Head of caudate nucleus (tissue), 42 donors: ENCODE measurements at places on chromosomes 13 and 19.
A peak's percentile ranks its signal among the peaks of the same experiment; 100 is the strongest.

GRCh38 chr13:26523007-26523406 lies 34.5 kb upstream of the WASF3 start:
- no peak for DNase-seq

GRCh38 chr19:54373781-54374631 lies 9.3 kb upstream of the LAIR1 start:
- DNase-seq: no peak

- no peak for DNase-seq
These were observed 6.6 kb upstream of the OR10H5 start for GRCh38 chr19:15780610-15781418.

GRCh38 chr19:9901020-9901419 lies 35.3 kb downstream of the OLFM2 start:
- no peak for DNase-seq

- peak; percentile 30 for DNase-seq
These were observed 2.7 kb upstream of the HNRNPL start for GRCh38 chr19:38852231-38853044.

- no peak for DNase-seq
These were observed 8.9 kb downstream of the ZNF546 start for GRCh38 chr19:40005691-40006272.

DNA sequence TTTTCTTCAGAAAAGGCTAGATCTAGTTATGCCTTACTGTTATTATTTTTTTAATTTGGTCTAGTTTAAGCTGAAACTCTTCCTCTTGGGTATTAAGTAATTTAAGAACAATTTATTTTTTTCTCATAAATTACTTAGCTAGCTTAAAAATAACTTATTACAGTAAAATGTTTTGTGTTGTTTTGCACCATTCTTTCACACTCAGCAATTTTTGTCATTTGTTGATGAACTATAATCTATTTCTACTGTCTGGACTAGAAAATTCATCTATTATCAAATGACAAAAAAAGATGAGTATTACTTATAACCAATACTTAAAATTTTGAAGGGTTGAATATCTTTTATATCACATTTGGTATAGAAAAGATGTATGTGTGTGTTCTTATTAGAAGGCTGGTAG lies 1.6 kb upstream of the LPAR6 start:
- DNase-seq: no peak

DNA sequence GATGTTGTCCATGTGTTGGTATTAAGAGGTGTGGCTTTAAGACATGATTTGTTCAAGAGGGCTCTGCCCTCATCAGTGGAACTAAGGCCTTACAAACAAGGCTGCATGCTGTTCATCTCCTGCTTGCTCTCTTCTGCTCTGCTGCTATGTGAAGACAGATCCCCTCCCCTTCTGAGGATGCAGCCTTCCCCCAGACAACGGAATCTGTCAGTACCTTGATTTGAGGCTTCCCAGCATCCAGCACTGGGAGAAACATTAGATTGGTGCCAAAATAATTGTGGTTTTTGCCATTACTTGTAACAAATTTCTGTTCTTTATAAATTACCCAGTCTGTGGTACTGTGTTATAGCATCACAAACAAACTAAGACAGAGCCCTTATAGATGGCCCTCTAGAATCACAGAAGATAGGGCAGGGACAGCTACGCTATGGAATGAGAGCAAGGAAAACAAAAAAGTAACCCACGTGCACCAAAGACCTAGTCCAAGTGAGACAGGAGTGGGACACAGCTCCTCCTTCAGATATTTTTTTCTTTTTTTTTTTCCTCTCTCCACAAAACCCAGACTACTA lies 151.5 kb upstream of the RXFP2 start:
- DNase-seq: no peak

DNA sequence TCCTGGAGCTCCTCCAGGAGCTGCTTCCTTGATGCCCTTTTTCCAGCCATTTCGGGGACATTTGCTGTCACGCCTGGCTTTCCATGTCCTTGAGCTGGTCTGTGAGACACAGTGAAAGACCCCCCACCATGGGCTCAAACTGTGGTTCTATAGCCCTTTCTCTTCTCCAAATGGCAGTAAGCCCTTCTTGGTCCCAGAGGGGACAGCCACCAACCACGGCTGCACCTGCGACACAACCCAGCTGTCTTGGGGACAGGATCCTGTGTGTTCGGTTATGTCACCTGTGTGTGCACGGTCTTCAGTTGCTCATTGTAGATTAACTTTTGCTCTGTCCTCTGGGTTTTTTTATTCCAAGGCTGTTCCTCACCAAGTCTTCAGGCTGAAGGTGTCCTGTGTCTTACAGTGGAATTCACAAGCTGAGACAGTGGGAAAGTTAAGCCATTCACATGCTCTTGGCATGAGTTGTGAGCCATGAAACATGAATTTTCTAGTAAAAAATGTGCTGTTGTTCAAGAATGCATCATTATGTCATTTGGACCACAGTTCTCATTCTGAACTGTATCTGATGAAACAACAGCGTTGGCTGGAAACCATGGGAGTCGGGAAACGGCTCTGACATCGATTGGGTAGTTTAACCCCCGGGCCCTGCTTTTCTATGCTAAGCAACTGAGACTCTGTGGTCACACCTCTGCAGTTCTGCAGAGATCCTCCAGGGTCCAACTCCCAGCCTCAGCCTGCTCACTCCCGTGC lies 129.5 kb upstream of the MCF2L start:
- no peak for DNase-seq

DNA sequence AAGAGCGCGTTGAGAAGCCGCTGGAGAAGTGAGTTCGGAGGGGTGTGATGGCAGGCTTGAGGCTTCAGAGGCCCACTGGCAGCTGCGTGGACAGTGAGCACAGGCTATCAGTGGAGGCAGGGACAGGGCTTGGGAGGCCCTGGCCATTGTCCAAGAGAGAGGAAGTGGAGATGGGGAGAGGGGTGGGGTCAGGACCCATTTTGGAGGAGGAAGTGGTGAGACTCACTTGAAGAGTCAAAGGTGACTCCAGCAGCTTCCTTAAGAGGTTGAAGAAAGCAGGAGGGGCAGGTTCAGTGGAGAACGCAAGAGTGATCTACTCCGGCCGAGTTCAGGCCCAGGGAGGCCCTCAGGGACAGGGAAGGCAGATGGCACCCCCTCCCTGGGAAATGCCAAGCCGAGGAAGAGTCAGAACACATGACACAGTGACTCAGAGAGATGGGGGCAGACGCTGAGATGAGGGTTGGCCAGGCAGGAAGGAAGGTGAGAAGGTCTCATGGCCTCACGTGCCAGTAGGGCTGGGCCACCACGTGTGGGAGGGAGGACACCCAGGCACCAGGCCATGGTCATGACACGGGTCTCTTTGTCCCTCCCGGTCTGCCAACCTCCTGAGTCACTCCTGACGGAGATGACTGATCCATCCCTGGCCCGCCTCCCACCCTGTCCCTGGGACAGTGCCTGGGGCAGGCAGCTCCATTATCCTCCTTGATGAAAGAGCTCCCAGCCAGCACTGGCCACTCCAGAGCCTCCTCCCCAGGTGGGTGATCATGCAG lies 10.1 kb upstream of the CD22 start:
- DNase-seq: peak; percentile 84

DNA sequence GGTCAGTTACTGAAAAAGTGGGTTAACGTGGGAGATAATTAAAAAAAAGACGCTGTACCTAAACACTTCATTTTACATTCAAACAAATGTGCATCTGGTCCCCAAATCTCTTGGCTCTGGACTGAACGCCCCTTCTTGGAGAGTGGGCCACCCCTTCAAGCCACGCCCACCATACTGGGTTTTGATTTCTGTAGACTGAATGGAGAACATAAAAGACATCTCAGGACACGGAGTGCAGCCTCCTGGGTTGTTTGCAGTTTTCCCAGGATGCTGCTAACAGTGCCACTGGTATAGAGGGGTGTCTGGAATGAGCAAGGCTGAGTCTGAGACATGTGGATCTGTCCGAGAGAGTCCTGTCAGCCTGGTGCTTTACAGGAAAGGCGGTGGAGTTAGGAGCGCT lies 10.6 kb downstream of the TFDP1 start:
- no peak for DNase-seq

DNA sequence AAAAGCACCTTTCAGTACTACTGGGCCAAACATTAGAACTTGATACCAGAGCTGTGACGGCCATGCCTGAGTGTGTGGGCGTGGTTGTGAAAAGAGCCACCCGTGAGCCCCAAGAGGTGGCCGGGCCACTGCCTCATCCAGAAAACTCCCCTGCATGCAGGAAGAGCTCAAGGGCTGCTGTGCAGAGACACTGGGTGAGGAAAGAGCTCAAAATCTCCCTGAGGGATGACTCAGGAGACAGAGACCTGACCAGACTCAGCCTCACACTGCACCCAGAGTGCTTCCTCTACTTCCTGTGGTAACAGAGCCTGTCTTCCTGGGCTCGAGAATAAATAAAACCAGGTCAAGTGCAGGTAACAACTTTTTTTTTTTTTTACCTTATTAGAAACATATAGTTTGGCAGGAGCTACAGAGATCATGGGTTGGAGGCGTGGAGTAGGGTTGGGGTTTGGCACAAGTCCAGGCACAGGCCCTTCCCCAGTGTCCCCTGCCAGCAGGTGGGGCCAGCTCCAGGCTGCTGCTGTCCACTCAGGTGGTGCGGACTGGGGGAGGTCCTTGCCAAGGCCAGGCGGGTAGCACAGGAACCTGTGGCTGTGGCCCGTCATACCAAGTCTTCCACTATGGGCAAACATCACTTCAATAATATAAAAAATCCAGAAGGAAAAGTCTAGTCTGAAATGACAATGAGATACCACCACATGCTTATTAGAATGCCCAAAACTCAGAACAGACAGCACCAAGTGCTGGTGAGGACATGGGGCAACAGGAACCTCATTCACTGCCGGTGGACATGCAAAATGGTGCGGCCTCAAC lies 25.5 kb downstream of the ELL start:
- no peak for DNase-seq

GRCh38 chr19:16877581-16877980 lies 11.2 kb upstream of the F2RL3 start:
- no peak for DNase-seq

GRCh38 chr13:24348797-24349515 lies 39.6 kb downstream of the C1QTNF9 start:
- DNase-seq: no peak

- DNase-seq: no peak
These were observed 51.5 kb downstream of the HSPH1 start for GRCh38 chr13:31110169-31110568.

DNA sequence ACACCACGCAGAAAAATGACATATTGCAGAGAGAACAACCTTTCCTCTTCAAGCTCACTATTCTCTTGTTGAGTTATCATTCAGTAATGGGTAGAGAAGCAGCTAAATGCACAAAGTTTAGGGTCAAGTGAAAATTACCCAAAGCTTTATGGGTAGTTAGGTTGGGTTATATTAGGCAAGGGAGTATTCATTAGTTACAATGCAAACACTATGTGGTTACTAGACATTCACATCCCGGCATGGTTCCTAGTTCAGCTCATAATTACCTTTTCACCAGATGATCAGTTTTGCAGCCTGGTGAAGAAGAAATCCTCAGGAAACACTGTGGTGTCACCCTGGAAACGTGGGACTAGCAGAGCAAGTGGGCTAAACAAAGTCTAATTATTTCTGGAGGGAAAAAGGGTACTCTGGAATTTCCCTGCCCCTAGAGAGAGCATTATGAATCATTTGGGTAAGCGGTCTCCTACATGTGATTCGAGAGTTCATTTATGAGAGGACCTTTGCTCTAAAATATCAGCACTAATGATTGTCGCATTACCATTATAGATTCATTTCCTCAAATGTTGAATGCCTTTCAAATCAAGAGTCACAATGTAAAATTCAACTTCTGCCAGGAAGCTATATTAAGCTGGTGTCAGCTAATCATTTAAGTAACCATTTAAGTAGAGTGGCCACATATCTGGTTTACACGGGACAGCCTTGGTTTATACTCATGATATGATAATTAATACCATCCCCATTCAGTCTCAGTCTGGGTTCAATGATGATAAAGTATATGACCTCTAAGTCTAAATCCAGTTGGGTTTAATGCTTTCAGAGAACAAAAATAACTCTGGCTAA lies 1208.0 kb downstream of the DIAPH3 start:
- no peak for DNase-seq

GRCh38 chr13:77810430-77810829 lies 108.2 kb downstream of the EDNRB start:
- DNase-seq: no peak

- no peak for DNase-seq
These were observed 89.4 kb downstream of the KCTD12 start for GRCh38 chr13:76796851-76797250.

DNA sequence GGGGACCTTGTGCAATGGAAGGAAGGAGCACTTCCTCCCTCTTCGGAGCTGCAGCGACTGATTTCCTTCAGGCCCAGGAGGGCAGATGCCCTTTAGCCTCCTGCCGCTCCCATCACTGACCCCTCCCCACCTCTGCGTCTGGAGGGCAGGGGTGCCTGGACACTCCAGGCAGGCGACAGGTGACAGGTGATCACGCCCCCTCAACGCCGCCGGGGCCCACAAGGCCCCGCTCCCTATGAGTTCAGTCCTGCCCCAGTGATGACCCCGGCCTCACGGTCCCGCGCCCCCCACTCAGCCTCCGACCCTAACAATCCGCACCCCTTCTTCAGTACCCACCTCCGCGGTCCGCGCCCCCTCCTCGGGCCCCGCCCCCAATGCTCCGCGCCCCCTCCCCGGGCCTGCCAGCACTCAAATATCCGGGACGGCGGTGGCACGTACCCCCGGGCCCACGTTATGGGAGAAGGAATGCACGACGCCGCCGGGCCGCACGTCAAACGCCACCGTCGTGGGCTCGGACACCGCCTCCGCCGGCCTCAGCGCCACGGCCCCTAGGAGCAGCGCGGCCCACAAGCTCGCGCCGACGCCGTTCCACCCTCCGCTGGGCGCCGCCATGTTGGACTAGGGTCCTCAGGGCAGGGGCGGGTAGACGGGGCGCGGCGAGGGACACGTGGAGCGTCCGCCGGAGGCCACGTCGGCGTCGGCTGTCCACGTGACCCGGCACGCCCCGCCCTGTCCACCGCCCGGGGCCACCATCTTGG lies at the start of gene MYDGF:
Gene MYDGF, minus strand, starts transcription at position 620 of the 758 bp plus-strand sequence. Its CDS starts 8 bp downstream, at position 612.
- DNase-seq: peak; percentile 93

DNA sequence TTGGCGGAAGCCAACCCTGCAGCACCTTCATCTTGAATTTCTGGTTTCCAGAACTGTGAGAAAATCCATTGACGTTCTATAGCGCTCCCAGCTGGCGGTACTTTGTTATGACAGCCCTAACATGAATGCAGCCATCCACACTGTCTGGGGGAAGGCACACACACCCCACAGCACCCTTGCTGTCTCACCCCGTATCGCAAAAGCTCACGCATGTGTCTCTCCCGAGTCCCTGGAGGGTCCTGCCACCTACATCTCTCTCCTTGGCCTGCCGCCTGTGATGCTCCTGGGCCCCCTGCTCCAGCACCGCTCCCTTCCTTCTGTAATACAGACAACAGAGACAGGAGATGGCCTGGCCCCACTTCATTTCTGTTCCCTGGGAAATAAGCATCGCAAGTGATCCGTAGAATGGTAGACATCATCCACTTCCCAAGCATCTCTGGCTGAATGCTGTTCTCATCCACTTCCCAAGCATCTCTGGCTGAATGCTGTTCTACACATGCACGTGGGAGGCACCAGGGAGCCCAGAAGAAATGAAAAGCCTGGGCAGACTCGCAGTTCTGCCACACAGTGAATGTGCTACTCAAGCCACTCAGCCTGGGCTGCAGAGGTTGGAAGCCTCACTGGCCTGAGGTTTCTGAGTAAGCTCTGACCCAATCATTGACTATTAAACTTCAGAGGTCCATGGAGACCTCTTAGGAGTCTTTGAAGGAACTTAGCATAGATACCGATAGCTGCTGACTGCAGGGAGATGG lies 29.6 kb downstream of the EPN1 start:
- DNase-seq: no peak
